ENCODE measurements at places on chromosomes 7 and 10.

GRCh38 chr10:61899069-61899531 is 2.4 kb upstream of the ARID5B start:
- H3K27ac ChIP-seq = peak overlapping the region; percentile 99
- peak; percentile 33 for DNase-seq
- H3K4me1 ChIP-seq = peaks cover 17% of the 10 kb centered on the region
- H3K4me3 ChIP-seq = peak overlapping the region; percentile 67
- H3K27me3 ChIP-seq = no peaks in the 10 kb centered on the region

DNA sequence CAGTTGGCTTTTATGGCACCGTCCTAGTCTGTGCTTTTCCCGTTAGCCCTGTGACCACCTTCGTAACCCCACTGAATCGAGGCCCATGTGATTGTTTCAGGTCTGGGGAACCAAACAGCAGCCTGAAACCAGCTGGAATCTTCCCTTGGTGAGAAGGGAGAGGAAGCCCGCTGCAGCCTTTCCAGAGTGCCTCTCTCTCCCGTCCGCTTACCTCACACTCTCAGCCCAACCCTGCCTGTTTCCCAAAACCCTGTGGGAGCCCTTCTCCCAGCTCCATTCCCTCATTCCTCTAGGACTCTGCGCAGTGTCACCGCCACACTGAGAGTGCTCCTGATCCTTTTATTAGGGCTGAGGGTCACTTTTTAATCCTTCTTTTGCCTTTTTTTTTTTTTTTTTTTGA is 139.6 kb downstream of the WDR37 start:
- no peaks in the 10 kb centered on the region for H3K4me1 ChIP-seq
- H3K27ac ChIP-seq = no peak overlapping the region
- H3K27me3 ChIP-seq = no peaks in the 10 kb centered on the region
- no peak for DNase-seq
- no peak overlapping the region for H3K4me3 ChIP-seq

DNA sequence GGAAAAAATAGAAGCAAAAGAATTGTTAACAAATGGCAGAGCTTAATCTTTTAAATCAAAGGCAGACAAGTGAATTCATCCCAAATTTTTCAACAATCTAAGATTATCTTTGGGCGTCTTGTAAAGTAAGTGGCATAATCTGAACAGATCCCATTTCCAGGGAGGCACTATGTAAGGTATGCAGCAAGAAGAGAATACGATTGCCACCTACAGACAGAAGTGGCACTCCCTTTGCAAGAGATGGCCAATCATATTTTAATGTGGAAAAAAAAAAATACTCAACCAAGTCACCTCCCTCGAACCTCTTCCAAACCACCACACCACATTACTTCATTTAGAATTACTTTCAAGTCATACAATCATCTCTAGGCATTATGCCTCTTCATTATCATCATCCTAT is 4.0 kb downstream of the GFRA1 start:
- DNase-seq = peak; percentile 22
- H3K27ac ChIP-seq = no peak overlapping the region
- 0 out of 2 replicates have a peak, but pooled peaks cover 4% of the 10 kb centered on the region for H3K4me1 ChIP-seq
- H3K4me3 ChIP-seq = no peak overlapping the region
- H3K27me3 ChIP-seq = peaks cover 32% of the 10 kb centered on the region
- H3K36me3 ChIP-seq = no peaks in the 10 kb centered on the region

DNA sequence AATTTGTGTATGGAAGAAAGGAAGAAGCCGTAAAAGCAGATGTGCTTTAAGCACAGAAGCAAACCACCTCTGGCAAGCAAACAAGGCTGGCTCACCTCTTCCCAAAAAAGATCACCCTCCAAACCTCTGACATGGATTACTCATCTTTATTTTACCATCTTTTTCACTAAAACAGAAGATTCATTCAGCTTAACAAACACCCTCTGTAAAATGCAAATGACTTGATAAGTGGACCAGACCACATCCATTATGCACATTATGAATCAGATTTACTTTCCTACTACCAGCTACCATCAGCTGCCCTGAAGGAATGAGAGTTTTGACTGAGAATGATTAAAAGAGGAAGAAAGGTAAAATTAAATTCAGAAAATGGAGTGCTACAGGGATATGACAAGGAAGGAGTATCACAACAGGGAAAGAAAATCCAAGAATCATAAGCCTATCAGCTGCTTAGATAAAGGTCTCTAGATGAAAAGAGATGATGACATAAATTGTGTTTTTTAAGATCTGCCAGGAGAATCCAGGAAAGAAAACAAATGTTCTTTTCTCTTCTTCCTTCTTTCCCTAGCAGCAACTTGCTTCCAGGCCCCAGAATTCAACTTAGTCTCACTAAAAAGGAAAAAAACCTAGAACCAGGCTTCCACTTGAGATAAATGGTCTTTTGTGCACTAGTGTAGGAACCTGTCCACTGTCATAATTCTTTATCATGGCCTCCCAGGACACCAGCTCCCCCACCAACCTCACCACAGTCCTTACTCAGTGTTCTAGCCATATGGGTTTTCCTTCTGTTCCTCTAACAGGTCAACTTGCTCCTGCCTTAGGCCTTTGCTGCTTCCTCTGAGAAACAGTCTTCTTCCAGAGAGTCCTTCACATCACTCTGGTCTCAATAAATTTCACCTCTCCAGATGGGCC is 47.4 kb downstream of the JAZF1 start:
- H3K27ac ChIP-seq = peak overlapping the region; percentile 89
- peaks cover 24% of the 10 kb centered on the region for H3K4me1 ChIP-seq
- no peaks in the 10 kb centered on the region for H3K27me3 ChIP-seq
- no peaks in the 10 kb centered on the region for H3K36me3 ChIP-seq

GRCh38 chr10:90313576-90314325 is 544.1 kb downstream of the HTR7 start:
- H3K36me3 ChIP-seq = no peaks in the 10 kb centered on the region
- H3K27me3 ChIP-seq = 0 out of 2 replicates have a peak, but pooled peaks cover 7% of the 10 kb centered on the region
- H3K4me3 ChIP-seq = no peak overlapping the region
- no peak overlapping the region for H3K27ac ChIP-seq

DNA sequence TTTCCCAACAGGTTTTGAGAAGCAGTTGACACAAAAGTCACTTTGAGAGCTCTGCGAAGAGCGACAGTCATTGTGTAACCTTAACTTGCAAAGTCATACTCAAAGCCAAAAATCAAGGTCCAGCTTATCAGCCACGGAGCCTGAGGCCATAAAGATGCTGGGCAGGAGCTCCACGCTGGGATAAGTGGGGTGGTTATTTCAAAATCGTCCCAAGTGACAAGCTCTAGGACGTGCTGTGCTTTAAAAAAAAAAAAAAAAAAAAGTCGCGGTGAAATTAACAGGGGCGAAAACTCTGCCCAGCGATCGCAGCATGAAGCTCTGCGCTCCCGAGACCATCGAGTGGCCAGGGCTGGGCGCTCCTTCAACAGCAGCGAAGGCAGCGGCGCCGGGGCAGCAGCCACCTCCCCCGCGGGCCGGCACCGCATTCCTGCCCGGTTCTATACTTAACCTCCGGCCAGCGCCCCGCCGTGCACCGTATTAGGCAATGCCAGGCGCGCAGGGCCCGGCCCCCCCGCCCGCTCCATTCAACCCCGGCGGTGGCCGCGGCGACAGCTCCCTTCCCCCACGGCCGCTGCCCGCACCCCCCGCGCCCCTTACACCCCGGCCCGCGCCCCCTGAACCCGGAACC is 657 bp downstream of the HACD1 start:
- peak overlapping the region; percentile 84 for H3K4me3 ChIP-seq
- H3K27ac ChIP-seq = peak overlapping the region; percentile 60
- no peaks in the 10 kb centered on the region for H3K36me3 ChIP-seq
- no peaks in the 10 kb centered on the region for H3K27me3 ChIP-seq
- DNase-seq = peak; percentile 84

DNA sequence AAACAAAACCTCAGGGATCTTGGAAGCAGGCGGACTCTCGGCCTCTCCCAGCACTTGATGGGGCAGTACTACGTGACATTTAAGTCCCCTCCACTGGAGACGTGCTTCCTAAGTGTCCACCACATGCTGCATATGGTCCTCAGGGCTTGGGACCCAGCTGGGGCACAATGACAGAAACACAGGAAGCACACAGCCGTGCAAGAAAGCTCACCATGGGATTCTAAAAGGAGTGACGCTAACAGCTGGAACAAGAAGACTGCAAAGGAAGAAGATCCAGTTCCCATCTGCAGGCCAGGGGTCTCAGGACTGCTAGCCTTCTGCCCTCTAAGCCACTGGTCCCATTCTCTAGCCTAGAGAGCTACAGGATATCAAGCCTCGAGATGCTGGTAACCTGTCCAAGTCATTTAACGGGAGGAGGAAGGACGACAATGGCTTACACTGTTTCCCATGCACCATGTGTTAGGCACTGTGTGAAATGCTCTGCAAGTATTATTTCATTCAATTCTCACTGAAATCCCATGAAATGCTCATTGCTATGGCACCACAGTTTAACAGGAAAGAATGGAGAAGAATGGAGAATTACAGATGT is 61.1 kb downstream of the KCNMA1 start:
- no peak overlapping the region for H3K4me3 ChIP-seq
- no peaks in the 10 kb centered on the region for H3K36me3 ChIP-seq
- H3K4me1 ChIP-seq = peaks cover 3% of the 10 kb centered on the region

All from SK-N-SH (cell line).